ENCODE measurements at places on chromosomes 4 and X.

DNA sequence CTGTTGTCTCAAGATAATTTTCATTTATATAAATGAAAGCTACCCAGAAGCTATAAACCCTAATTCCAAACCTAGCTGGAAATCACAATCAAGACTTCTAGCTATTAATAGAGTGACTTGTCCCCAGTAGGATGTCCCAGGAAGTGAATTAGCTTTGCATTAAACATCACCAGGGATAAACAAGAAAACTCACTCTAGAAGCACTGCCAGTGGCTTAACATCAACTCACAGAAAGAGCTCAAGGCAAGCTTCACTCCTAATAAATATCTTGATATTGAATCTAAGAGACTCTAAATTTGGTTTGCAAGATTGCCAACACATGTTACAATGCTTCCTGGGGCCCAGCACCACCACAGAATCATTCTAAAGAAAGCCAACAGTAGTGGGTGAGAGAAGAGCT is 468.7 kb upstream of the FAM241A start:
- no peak for DNase-seq

- no peak for DNase-seq
Measured at GRCh38 chr4:55578341-55579010, 13.6 kb downstream of the PDCL2 start.

- DNase-seq = no peak
Measured at GRCh38 chrX:115400960-115401359, 111.4 kb downstream of the LUZP4 start.

DNA sequence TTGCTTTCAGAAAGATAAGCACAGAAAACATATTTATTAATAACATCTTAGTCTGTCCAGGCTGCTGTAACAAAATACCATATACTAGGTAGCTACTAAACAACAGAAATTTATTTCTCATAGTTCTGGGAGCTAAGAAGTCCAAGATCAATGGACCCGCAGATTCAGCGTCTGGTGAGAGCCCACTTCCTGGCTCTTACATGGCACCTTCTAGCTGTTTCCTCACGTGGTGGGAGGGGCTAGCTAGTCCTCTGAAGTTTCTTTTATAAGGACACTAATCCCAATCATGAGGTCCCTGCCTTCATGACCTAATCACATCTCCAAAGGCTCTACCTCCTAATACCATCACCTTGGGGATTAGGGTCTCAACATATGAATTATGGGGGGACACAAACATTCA is 57.2 kb upstream of the AFF2 start:
- no peak for DNase-seq

GRCh38 chrX:96909291-96909690 is 25.6 kb downstream of the RPA4 start:
- no peak for DNase-seq

DNA sequence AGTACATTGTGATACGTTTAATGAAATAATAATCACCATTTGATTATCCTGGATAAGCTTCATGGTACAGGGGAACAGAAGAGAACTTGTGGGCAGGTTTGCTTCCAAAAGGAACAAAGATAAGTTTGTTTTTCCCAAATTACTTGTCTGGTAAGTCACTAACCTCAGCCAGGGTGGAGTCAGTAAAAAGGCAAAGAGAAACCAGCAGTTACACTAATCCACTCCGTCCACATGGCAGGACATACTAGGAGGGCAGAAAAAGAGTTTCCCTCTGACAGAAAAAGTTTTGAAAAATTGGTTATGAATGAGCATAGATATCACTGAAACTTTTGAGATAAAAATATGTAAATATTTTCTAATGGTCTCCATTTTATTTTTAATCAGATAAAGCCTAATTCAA is 285.9 kb downstream of the IL15 start:
- DNase-seq = no peak

GRCh38 chr4:8762951-8763735 is 108.5 kb downstream of the HMX1 start:
- no peak for DNase-seq

- no peak for DNase-seq
Measured at GRCh38 chr4:150217192-150217591, 138.9 kb downstream of the DCLK2 start.

DNA sequence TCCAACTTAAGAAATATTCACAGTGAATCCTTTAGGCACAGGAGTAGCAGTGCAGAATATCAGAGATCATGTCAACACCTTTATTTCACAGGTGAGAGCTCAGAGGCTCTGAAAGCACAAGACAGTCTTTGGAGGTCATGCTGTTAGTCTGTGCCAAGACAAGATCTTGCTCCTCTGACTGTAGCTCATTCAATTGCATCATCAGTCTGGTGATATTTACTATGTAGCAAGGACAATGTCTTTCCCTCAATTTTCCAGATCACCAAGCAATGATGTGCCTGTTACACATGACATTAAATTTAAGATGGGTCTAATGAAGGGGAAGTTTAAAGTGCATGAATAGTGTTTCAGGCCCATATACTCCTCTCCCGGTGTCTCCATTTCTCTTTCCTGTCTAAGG is 277.5 kb downstream of the IL15 start:
- no peak for DNase-seq

- DNase-seq = no peak
Measured at GRCh38 chr4:174457468-174457867, 64.8 kb downstream of the HPGD start.

GRCh38 chr4:38004887-38005286 is 44.7 kb downstream of the PTTG2 start:
- DNase-seq = no peak

DNA sequence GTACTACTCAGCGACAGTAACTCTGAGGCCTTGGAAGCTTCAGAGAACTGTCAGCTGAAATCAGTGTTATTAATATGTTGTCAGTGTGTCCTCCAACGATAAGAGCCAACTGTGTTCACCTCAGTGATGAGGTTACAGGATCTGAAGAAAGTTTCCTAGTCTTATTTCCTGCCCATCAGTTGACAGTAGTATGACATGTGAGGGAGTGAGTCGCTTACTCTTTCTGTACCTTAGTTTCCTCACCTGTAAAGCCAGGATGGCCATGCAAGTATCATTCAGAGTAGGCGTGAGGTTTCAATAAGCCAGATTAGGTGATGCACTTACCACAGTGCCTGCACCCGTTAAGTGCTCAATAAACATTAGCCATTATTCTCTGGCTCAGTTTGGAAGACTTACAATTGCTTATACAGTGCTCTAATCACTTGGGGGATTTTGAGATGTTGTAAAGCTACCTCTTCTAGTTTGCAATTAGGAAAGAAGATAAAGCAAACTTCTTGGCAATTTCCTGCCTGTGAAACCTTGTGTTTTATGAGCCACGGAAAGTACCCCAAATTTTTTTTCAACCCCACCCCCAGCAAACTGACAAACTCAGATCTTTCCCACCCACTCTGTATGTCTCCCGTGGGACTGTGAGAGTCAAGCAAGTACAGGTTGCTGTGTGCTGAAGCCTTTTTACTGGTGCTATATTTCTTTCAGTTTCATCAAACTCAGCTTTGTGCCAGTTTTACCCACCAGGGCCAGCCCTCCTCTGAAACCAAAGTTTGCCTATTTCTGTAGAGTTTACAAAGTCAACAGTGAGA is 62.2 kb downstream of the ANXA3 start:
- no peak for DNase-seq

DNA sequence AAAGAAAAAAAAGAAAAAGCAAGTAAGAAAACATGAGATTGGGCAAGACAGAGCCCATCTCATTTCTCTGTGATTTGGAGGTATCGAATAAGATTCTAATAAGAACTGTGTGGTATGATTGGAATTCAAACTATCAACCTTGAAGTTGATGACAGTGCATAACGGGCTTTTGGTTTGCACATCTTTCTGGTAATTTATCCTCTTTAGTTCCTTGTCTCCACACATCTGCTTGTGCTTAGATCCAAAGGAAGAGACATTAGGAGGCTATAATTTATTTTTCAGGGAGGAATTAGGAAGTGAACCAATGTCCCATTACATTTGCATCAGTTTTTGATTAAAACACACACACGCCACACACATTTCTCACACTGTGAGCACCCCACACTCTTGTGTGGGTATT is 149.9 kb downstream of the ARSF start:
- no peak for DNase-seq

- DNase-seq = peak; percentile 37
Measured at GRCh38 chr4:110197529-110198042, 829 bp downstream of the ELOVL6 start.

GRCh38 chrX:118526149-118526548 is 30.5 kb downstream of the DOCK11 start:
- no peak for DNase-seq

DNA sequence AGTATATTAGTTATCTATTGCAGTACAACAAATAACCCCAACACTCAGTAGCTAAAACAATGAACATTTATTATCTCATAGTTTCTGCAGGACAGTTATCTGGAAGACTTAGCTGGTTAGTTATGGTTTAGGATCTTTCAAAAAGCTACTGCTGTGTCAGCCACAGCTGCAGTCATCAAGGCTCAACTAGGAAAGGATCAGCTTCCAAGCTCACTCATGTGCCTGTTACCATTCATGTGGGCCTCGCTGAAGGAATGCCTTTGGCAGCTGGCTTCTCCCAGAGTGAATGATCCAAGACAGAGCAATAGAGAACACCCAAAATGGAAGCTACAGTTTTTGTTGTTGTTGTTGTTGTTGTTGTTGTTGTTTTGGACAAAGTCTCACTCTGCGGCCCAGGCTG is 13.5 kb upstream of the PRSS48 start:
- no peak for DNase-seq

GRCh38 chrX:45850775-45851433 is 650.2 kb upstream of the DIPK2B start:
- DNase-seq = no peak

DNA sequence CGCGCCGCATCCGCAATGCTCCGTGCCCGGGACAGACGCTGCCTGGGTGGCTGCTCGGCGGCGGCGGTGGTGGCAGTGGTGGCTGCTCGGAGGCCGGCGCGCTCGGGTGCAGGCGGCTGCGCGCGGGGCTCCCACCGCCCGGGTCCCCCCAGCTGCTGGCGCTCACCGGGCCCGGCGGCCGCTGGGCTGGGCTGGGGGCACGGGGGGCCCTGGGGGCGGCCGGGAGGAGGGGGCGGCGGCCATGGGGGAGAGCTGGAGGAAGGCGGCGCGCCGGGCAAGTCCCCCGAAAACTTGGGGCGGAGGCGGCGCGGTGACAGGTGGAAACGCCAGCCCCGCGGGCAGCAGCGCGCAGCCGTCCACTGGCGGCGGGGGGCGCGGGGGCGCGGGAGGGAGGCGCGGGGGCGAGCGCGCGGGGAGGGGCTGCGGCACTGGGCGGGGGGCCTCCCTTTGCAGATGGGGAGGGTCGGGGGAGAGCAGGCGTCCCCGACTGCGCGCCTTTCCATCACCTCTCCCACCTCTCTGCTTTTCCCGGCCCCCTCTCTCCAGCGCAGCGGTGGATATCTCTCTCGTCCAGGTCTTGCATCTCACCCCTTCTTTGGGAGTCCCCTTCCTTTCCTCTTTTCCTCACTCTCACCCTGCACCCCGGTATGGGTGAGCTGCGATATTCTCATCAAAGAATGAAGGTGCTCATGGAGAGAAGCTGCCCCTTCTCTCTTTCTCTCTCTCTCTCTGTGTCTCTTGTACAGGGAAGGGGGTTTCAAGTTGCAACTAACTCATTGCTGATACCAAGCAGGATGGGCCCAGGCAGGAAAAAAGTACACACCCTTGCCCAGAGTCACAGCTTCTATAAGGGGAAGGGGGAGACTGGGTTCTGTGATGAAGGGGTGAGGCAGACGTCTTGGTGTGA is 83.7 kb upstream of the DHRSX start:
- no peak for DNase-seq

DNA sequence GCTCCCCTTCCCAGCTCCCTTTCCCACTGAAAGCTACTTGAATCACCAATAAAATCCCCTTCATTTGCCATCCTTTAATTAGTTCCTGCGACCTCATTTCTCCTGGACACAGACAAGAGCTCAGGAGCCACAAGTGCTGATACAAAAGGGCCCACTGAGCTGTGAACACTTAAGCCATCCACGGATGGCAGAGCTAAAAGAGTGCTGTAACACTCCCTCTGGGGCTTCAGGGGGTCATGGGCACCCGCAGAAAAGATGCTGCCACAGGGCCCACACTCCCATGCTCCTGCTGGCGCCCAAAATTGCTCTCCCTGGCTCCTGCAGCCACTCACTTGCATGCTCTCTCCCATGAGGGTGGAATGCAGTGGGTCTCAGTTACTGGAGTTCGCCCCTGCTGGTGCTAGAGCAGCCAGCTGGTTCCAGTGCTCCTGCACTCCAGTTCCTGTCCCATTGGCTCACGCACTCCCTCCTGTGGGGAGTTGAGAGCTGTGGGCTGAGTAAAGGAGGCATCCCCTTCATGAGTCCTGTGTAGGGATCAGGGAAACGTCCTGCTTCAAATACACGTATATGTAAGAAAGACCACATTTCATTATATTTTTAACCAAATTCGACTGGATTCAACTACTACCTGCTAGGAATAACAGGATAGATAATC is 1291.0 kb downstream of the ARAP2 start:
- no peak for DNase-seq

- DNase-seq = no peak
Measured at GRCh38 chr4:80913381-80913780, 117.1 kb upstream of the BMP3 start.

DNA sequence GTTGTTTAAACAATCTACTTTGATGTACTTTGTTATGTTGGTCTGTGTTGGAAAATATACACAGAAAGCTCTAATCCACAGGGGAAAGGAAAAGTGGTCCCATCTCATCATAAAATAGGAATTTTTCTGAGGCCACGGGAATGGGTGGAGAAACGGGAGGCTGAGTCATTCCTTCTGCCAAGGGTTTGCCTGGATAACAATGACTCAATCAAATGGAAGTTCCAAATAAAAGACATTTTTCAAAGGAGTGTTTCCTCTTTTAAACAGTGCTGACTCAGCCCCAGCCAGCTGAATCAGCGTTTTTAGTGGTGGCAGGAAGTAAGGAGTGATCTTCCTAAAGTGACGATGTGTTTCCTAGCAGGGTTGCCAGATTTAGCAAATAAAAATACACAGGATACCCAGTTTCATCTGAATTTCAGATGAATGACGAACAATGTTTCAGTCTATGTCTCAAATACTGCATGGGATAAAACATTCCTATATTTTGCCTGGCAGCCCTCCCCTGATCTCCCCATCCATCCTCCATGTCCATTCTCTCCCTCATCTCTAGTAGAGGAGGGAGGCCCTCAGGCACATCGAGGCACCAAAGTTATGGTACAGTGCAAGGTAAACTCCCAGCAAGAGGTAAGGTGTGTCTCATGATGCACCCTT is 345.4 kb upstream of the GATB start:
- no peak for DNase-seq

GRCh38 chr4:7083597-7084563 is 16.0 kb upstream of the GRPEL1 start:
- DNase-seq = no peak
